Activated CD8-positive, alpha-beta memory T cell treated with anti-CD3 and anti-CD28 coated beads for 4 hours (primary cell): ENCODE measurements at places on chromosomes 1 and 21.

- DNase-seq = no peak
Observed at GRCh38 chr1:62361431-62361830, 42.2 kb upstream of the KANK4 start.

DNA sequence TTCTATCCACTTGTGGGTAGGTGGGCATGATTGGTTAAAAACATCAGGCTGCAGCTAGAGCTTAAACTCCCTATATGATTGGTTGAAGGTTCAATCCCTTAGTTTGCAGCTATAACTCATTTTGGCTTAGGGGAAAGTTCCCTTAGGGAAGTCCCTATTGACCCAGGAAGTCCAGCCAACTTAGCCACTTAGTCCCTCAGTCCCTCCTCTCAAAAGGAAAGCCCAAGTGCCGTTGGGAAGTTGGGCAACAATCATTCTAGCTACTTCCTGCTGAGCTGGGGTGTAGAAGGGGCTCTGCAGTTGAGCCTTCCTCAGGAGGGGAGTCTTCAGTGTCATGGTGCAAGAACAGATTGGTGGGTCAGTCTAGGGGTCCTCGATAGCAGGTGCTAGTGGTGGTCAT is 12.2 kb downstream of the MSTO1 start:
- no peak for DNase-seq

DNA sequence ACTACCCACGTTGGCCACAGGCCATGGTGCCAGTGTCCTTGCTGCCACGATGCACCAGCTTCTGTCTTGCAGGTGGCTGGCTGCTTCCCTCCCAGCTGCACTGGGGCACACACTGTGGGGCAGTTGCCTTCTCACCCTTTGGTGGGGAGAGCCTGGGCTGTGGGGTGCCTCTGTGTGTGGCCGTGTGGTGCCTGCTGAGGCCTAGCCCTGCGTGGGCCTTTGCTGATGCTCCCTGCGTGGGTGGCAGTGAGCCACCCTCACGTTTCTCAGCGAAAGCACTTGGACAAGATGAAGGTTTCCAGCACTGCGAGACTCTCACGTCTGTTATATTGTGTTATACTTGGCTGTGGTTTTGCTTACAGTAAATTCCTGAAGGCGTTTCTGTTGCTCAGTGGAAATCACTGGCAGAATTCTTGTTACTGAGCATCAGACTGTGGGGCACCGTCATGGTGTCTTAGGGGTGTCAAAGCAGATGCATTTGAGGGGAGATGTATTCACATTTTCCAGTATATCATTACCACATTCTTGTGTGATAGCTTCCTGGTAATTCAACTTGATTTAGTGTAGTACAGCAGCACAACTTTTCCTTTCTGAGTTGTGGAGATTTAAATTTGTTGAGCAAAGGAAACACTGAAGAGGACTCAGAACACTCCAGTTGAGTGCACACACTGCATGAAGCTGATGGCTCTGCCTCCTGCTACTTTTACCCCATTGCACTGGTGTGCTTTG is 124.7 kb downstream of the PCBP3 start:
- DNase-seq = no peak

DNA sequence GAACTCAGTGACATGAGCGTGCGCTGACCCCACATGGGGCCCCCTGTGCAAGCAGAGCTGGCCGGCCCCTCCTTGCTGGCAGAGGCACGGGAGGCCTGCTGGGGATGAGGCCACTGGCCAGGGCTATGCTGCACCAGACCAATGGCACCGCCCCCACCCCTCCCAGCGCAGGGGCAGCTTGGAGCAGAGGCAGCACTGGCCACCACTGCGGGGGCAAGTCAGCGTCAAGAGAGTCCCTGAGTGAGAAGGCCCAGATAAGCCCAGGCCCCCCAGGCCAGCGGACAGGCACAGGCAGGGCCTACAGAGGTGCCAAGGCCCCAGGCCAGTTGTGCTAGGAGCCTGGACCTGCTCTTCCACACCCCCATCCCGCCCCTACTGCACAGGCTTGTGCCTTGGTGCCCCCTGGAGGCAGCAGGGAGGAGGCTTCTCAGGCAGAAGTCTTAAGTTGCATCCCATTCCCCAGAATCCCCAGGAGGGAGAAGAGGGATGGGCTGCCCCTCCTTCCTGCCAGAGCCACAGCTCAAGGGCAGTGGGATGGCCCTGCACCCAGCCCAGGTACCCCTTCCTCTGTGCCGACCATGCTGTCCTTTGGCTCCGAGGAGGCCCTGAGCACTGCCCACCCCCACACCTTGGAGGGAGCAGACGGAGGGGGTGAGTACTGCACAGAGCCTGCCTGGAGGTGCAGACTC is 35.8 kb downstream of the EPHX1 start:
- DNase-seq = no peak

GRCh38 chr1:30345491-30346130 is 377.8 kb downstream of the MATN1 start:
- DNase-seq = no peak

DNA sequence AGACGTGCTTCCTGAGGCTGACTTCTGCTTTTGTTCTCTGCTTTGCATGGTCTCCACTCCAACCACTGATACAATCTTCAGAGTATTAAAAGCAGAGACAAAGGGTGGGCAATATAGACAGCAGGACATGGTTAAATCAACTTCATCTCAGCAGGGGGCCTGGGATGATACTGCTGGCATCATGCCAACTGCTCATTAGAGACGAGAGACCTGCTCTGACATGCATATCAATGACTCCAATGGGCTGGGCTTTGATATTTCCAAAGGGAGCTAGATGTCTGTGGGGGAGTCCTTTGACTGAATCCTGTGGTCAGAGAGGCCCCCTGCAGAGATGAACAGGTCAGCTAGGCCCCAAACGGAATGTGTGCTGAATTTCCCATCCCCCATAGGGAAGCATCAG is 106.6 kb downstream of the ACTL8 start:
- no peak for DNase-seq

DNA sequence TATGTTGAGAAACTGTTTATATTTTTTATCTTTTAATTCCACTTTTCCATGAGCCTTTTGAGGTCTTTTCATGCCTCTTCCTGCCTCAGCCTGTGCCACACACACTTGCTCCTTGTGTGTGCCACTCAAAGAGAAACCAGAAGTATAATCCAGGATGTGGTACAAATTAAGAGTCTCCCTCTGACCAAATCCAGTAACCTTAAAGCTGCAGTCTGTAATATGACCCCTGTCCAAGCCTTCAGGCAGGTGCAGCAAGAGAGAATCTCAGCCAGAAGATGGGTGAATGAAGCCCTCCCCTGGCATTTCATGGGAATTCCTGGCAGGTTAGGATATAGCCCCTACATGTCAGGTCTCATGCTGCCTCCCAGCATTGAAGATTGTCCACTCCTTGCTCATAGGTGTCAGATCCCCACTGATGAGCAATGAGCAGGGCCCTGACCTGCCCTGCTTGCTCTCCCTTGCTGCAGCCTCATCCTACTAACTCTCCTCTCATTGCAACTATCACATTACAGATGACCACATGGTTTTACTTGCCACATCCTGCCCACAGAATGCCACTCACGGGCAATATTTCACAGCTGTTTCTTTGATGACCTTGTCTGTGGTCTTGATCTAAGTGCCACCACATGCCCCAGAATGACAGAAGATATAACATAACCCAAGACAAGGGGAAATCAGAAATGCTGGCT is 169.3 kb downstream of the SEC16B start:
- no peak for DNase-seq

DNA sequence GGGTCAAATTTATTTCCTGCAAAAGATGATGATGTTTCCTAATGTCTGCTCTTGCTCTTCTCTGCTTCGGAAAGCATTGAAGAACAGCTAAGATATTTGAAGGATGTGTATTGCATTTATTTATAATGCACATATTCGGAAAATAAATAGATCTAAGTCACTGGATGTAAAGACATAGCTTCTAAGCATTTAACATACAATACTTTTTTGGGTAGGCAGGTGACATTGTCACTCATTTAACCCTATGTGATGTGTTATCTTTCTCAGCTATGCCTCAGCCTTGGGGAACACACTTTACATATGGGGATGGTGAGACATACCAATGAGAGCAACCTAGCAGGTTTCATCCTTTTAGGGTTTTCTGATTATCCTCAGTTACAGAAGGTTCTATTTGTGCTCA is at the start of gene OR2G2:
OR2G2 (plus strand) TSS at position 301 of the 400 bp plus-strand sequence; CDS start at position 301, 0 bp downstream.
- no peak for DNase-seq

- no peak for DNase-seq
Observed at GRCh38 chr1:28341591-28341990, 12.8 kb downstream of the MED18 start.

DNA sequence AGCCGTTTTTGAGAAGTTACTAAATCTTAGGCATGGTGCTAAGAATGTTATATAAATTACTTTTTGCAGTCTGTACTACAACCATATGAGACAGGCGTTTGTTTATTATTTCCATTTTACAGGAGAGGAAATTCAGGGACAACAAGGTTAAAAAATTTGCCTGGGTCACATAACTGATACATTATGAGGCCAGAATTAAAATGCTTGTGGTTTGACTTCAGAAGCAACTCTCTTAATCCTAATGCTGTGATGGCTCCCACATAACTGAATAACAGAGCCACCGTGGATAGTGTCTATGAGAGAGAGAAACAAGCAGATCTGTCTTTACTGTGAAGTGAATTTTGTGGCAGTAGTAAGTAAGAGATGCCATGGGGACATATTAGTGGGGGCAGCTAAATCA is 184.9 kb downstream of the NCAM2 start:
- no peak for DNase-seq

- DNase-seq = no peak
Observed at GRCh38 chr1:31989964-31990363, 23.7 kb upstream of the KHDRBS1 start.

- DNase-seq = no peak
Observed at GRCh38 chr1:22854688-22855565, 117.7 kb downstream of the LACTBL1 start.

- peak; percentile 35 for DNase-seq
Observed at GRCh38 chr1:244801246-244801645, 34.2 kb upstream of the COX20 start.

DNA sequence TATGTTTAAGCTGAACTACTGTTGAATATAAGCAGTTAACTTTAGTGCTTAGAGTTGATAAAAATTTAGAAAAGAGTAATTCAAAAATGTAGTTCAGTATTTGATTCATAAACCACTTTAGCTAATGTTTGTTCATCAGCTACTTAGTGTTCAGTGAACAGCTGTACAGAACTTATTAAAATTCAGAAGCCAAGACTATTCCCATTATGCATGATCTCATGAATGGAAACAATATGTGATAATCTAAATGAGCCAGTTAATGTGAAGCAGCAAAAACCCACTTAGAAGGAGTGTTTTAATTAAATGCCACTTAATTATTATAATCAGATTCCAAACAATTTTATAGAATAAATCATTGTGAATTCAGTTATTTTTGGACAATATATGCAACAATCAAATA is 92.9 kb upstream of the NEGR1 start:
- no peak for DNase-seq

DNA sequence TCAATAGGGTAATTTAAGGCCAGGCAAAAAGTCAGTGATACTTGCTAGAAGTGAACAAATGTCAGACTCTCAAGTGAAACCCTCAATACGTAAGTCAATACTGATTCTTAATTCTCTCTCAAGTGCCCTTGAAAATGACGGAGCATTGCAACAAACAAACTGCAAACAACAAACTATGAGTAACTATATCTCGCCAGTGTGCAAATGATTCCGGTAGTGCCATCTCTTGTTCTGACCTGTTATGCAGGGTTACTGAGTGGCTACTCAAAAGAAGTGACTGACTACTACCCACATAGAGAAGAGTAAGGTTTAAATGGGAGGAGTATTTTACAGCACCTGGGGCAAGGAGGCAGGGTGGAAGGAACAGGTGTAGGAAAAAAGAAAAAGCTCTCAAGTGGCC is 1.6 kb downstream of the SLC19A2 start:
- DNase-seq = no peak

DNA sequence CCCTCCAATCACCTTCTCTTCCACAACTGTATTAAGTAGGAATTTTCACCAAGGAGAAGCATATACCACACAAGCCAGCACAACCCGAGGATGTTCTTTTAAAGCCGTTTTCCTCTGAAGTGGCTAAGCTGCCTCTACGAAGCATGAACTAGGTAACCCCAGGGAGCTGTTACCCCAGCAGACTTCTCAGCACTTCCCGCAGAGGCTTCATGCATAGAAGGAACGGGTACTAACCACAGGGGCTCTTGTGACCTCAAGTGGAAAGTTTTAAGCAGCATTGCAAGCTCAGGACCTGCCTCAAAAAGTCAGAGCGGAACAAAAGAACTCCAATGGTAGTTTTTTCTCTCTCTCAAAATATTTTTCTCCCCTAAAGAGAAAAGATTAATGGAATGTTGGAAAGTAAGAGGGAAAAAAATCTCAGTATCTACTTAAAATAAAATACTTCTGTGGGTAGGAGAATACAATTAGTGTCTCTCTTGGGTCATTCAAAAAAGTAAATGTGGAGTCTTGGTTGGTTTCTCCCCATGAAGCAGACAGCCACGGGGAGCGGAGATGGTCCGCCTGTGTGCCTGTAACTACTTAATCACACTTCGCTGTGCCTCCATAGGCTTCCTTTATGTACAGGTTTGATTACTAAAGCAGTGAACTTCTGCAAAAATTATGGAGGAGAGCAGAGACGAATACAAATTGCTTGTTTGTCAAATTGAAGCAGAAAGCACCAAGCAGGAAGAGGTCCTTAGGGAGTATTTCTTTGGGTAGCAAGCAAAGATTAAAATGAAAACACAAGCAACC is 40.9 kb downstream of the STX6 start:
- DNase-seq = peak; percentile 11

- DNase-seq = no peak
Observed at GRCh38 chr21:39175154-39175553, 8.1 kb downstream of the PSMG1 start.

DNA sequence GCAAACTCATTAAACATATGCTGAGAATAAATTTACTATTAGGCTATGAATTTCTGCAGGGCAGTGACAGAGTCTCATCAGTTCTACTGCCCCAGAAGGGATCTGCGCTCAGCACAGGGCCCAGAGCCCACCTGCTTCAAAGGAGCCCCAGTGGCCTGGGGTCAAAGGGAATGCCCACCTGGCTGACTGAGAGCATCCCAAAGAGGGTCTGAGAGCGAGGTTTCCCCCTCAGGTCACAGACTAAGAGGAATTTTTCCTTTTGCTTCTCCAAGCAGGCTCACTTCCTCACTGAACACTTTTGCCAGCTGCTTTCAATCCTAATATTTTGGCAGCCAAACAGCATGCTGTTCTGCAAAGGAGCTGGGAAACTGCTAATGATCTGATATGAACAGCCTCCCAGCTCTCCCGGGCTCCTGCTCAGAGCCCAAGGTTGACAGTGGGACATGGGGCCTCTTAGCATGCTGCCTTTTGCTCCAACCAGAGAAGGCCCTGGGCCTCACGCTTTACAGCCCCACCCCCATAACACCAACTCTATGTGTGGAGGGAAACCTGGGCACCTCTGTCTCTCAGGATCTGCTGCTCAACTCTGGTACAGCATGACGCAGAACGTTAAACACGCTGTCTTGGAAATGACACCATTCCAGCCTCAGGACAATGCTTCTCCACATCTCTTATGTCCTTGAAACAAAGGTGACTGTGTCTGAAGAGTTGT is 70.7 kb upstream of the SYT6 start:
- DNase-seq = no peak

GRCh38 chr1:157925419-157926166 is 67.9 kb upstream of the KIRREL1 start:
- no peak for DNase-seq
